ENCODE measurements at places on chromosomes 3 and 15. TPM values are rescaled to one million over a fixed set of nuclear protein-coding genes. Genes with fewer than 3 reads are reported as not detected.

GRCh38 chr15:66679657-66680108 is 22.4 kb upstream of the SMAD6 start:
- DNase-seq = no peak

DNA sequence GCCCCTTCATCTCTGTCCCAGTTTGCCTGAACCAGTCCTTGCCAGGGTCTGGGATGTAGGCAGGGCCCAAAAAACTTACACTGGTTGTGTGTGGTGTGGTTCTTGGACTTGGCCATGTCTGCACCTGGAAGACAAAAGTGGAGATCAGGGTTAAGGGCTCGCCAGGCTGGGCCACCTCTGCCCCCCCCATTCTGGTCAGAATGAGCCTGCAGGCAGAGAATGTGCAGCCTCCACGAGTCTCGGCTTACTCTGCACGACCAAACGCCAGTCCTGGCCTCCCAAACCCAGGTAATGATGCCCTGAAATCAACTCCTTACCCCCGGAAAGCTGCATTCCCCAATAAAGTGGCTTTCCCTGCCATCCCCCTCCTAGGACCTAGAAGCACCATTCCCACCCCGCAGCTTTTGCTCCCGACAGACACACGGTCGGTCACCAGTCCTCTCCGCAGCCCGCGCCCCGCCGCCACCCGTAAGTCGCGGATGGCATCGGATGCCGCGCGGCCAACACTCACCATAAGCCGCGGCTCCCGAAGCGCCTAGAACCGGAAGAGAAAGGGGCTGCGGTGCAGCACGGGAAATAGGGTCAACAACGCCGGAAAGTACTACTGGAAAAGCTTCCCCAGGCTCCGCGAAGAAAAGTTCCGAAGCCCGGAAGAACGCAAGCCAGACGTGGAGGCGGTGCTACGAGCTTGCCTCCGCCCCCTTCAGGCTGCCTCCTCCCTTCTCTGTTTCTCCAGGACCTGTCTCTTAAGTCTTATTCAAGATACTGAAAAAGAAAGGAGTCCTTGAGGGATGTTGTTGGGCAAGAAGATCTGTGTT is at the start of gene RPL29:
RPL29 (minus strand) TSS at position 550 of the 818 bp plus-strand sequence; CDS start at position 116, 434 bp downstream.
- peak; percentile 91 for DNase-seq

Gene POLQ
- total RNA-seq = 11.5 TPM

DNA sequence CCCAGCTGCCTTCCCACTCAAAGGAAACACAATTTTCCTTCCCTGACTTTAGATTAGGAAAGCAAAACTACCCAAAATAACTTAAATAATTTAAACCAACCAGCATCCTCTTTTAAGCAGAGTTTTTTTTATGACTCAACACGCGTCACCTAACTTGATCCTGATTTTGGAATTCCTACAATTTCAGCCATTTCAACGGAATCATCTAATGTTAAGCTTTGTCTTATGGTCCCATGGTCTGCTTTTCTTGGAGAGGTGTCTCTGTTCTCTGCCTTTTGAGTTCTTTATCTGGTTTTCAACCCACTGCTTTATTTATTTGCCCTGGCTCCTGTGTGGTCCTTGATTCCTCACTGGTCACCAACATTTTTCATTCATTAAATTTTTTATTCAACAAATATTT is 219.2 kb upstream of the ARHGEF26 start:
- no peak for DNase-seq

DNA sequence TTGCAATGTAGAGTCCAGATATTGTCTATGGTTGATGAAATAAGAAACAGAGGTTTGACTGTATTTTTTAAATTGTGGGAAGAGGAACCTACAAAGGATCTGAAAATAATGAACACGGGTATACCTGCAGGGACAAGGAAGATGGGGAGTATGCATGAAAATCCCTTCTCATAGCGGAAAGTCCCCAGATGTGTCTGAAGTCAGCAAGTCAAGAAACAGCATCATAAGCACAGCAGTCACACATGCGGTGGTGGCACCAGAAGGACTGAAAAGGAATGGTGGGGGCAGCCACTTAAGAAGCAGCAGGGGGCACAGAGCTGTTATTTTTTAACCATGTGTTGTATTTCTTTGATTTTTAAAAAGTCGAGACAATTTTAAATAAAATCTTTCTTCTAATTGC is 4.7 kb downstream of the MRPS11 start:
- no peak for DNase-seq

Gene CCDC54
- total RNA-seq = not detected

DNA sequence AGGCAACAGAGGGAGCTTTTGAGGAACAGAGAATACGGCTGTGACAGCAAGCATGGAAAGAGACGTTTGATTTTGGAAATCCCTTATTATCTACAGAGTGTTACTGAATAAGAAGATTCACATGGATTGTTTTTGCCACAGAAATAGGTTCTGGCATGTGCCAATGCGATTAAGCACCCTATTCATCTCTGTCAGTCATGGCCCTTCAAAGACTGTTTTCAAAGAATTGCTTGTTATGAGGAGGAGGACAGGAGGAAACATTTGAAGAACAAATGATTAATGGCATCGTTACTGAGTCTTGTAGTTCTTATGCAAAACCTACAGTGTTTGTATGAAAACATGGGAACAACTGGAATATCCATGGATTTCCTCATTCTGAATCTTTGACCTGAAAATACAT is 86.2 kb downstream of the EPHA6 start:
- DNase-seq = no peak

DNA sequence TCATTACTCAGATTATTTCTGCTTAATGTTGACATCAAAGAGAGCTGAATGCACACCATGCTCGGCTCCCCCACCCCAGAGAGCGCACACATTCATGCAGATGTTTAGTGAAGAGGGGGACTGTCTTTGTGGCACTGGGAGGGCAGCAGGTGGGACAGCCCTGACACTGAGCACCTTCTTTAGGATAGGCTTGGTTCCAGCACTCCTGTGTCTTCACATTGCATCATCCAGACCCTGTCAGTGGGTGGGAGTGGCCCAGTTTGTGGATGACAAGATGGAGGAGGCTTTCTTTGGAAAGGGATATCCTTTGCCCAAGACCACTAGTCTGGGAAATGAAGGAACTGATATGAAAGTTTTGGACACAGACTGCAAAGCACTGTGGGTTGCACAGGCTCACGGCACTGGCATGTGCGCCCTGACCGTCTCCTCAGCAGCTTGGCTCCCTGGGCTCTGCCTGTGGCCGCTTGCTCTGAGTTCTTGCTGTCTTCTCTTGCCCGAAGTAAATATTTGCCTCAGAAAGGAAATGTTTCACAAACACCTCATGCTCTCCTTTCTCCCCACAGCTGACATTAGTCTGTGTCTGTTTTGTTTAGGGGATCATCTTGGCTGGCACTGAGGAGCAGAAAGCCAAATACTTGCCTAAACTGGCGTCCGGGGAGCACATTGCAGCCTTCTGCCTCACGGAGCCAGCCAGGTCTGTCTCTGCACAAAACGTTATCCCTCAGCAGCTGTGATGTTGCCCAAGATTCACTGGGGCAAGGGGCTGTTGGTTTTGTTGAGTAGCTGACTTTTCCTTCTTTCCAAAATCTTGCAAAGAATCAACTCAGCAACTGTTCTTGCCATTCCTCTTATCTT is 16.6 kb downstream of the ACAD9 start:
- no peak for DNase-seq

Gene EBLN2
- 10.3 TPM for total RNA-seq

Gene RBP2
- not detected for total RNA-seq

Gene CCR5
- total RNA-seq = 28.3 TPM

Gene CCDC12
- total RNA-seq = 58.0 TPM

GRCh38 chr15:73389539-73389938 is 20.8 kb upstream of the HCN4 start:
- no peak for DNase-seq

Gene ZNF35
- 15.8 TPM for total RNA-seq

DNA sequence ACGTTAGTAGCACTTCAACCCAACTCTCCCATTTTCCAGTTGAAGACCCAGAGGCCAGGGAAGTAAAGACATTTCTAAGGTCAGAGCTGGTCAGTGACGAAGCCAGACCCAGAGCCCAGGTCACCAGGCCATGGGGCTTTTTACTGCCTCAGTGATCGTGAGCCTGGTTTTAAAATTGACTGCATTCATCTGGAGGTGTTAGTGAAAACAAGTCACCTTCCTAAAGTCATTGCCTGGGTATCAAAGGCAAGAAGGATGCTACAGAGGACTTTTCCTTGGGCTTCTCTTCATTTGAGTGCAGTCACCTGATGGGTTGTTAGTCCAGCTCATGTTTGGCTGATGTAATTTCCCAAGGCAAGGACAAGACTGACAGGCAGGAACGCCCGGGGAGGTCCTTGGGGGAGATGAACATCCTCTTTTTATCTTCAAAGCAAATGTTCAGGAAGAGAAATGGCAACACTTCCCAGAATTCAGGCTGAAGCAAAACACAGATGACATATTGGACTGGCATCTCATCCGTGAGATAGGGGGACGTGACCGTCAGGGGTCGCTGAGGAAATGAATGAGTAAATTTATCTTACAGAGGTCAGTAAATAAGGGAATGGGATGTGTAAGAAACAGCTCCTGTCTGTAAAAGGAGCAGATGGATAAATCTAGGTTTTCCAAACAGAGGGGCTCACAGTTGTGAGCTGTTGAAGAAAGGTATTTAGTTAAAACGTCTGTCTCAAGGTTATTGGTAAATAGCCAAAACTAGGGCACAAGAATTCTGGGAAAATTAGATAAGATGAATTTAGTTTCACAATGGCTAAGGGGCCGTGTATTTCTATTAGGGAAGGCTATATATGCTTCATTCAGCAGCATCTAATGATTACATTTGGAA is 201.2 kb downstream of the OPA1 start:
- DNase-seq = no peak

Gene UROC1
- not detected for total RNA-seq

- DNase-seq = no peak
These were observed 70.5 kb upstream of the HACD2 start for GRCh38 chr3:123655400-123655799.

Gene MYL3
- not detected for total RNA-seq

DNA sequence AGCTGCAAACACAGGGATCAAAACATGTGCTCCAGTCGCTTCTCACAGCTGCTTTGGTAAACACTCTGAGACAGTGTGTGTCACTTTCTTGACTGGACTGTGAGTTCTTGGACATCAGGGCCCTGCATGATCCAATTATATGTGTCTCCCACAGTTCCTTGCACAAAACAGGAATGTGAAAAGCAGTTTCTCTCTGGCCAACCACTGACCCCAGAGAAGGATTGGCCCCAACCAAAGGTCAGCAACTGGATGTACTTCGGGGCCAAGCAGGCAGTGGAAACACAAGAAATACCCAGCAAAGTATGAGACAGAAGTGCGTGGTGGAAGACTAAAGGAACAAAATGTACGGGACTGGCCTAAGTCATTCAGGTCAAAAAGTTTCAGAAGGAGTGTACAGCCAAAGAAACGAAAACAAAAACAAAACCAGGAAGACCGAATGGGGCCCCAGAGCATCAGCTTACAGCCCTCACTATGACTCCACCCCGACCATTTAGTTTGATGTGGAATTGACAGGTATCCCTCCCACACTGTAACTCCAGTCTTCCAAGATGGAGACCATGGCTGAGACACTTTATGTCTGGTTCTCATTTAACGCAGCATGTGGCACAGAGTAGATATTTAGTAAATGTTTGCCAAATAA is 76.7 kb upstream of the LPP start:
- no peak for DNase-seq

Gene PIF1
- total RNA-seq = 91.9 TPM

DNA sequence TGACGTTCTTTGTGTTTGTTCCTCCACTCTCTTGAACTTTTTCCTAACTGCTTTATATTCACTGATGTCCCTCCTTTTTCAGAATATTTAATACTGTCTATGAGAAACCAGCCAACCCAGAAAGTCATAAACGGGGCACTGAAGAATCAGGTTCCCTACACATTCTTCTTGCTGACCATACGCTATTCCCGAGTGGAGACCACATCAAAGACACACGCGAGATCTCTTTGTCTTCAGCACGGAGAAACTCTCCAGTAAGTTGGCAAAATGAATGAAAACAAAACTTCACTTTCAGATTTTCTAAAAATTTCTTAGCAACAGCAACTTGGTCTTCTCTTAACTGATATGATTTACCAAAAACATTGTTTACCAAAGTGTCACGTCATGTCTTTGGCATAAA is 22.6 kb downstream of the FAM174B start:
- no peak for DNase-seq

Gene WNT5A
- not detected for total RNA-seq

Gene OCA2
- total RNA-seq = not detected

GRCh38 chr15:26197719-26198118 is 334.6 kb upstream of the ATP10A start:
- no peak for DNase-seq

Gene CCDC9B
- total RNA-seq = 0.47 TPM

Gene GABRR3
- total RNA-seq = not detected

Gene CCR8
- 0.45 TPM for total RNA-seq

Gene SERF2
- 585 TPM for total RNA-seq

Gene SAMD7
- total RNA-seq = not detected

Gene CHRM5
- total RNA-seq = not detected

DNA sequence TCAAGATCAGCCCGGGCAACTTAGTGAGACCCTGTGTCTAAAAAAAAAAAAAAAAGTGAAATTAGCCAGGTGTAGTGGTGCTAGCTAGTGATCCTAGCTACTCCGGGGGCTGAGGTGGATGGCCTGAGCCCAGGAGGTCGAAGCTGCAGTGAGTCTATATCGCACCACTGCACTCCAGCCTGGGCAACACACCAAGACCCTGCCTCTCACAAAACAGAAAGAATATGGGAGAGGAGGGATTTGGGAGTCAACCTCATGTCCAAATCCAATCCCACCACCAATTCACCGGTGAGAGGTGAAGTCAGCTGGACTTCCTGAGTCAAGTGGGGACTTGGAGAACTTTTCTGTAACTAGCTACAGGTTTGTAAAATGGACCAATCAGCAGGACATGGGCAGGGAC is 80.5 kb upstream of the MFGE8 start:
- DNase-seq = no peak

DNA sequence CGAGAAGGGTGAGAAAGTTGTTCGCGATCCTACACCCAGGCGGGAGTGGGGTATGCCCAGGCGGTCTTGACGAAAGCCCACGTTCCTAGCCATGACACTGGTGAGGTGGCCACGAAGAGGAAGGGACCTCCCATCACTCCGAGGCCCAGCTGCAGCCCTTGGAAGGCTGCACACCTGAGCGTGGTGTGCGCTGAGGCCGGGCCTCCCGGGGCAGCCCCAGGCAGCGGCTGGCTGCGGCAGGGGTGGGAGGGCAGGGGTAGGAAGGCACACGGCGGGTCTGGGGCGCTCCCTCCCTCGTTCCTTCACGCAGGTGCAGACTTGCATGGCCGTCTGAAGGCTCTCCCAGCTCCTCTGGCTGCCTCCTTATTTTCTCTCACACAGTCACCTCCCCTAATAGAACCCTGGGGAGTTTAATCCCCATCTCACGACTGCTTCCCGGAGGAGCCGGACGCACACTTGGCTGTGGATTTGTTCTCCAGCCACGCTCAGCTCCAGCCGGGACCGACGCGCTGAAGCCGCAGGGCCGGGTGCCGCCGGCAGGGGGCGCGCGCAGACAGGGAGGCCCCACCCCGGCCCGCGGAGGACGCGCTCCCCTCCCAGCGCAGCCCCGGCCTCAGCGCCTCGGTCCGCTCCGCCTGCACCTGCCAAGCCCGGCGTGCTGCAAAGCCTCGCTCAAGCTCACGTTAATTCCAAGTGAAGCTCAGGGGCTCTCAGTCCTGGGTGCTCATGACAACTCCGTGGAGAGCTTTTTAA is 37.8 kb upstream of the MUC4 start:
- no peak for DNase-seq
